Activated CD4-positive, alpha-beta T cell treated with anti-CD3 and anti-CD28 coated beads, Interleukin-2, amount 50 U/mL, for 24 hours (primary cell): ENCODE measurements at places on chromosomes 4 and X.

DNA sequence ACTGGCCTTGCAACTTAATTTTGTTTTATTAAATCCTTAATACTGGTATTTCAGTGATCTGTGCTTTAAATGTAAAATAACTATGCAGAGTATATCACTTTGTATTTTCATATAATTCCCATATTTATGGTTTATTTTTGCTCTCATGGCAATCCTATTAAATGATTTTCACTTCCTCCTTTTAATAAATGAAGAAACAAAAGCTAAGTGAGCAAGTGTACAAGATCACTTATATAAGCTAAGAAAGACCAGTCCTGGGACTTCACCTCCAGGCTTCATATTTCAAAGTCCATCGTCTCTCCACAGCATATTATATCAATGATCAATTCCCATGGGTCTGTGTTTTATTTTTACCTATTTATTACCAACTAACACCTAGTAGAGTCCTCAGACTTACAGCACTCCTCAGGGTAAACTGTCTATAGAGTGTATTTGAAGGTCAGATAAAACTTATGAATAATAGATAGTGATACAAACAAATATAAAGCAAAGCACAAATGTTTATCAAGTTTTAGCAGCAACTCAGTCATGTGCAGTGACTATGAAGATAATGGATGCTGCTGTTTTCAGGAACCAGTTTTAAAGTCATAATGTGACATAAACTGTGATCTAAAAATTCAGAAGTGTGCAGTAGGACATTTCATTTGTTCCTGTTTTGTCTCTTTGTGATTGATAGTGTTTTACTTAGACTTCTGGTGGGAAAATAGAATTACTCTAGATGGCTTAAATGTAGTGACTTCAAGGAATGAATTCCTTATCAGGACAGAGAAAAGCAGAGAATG is 56.8 kb downstream of the ARHGAP24 start:
- no peak for DNase-seq

- no peak for DNase-seq
Observed at GRCh38 chr4:86220121-86220520, 139.7 kb downstream of the MAPK10 start.

- DNase-seq: no peak
Observed at GRCh38 chr4:119110121-119110520, 25.5 kb upstream of the MYOZ2 start.

GRCh38 chr4:184375027-184375426 is 99.3 kb downstream of the IRF2 start:
- DNase-seq: no peak

DNA sequence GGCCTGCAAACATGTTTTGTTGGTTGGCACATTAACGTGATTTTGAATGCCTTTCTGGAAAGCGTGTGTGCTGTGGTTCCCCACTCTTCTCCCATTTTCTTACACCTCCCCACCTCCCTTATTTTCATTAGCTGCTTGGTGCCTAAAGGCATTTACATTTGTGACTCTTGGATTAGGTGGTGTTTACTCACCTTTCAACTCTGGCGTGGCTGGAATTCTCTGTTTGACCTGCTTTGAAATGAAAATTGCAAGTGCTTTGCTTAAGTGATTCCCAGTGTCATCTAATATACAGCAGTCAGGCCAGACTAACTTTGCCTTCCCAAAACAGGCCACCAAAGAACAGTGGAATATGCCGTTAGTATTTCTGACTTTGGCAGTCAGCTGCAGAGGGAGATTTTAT is 80.5 kb downstream of the NHSL2 start:
- DNase-seq: no peak

DNA sequence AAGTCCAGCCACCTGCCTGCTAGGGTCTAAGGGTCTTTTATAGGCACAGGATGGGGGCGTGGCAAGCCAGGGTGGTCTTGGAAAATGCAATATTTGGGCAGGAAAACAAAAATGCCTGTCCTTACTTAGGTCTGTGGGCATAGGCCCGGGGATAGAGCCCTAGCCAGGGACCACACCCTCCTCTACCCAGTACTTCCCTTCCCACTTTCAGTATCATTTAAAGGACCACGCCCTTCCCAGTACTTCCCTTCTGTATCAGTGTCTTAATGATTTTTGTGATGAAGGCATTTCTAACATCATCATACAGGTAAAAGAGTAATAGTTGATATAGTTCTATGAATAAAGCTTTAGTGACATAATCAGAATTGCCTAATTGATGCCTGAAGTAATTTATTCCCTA is 11.4 kb downstream of the BANK1 start:
- DNase-seq: no peak

GRCh38 chr4:38084877-38085711 is 124.9 kb downstream of the PTTG2 start:
- DNase-seq: no peak

GRCh38 chrX:20372533-20372932 is 105.8 kb upstream of the RPS6KA3 start:
- no peak for DNase-seq

GRCh38 chrX:11470250-11470974 is 177.2 kb downstream of the AMELX start:
- DNase-seq: no peak

DNA sequence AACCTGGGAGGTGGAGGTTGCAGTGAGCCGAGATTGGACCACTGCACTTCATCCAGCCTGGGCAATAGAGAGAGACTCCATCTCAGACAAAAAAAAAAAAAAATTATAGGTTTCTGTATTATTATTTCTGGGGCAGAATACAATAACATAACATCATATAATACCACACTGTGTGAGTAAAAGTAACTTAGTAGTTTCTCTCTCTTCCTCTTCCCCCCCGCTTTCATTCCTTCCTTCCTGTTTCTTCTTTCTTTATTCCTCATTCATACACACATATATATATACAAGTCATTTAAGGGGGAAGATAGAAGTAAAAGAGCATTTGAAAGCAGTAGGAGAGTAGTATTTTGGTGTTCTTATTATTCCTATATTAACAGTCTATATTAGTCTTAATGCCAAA is 55.9 kb upstream of the FHDC1 start:
- DNase-seq: no peak

DNA sequence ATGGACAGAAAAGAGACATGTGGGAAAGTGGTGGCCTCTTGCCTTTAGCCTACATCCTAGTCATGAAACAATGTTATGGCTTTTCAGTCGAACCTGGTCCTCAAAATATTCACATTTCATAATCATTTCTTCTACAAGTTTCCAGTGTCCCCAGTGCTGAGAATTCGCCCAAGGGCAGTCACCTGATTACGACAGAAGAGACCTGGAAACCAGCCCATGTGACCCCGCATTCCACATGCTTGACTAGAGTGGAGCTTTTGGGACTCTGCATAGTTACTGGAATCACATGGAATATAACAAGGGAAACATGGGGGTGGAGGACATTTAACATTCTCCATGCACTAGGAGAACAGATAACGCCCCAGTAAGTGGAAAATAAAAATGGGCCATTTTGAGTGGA is 100.1 kb downstream of the PPARGC1A start:
- DNase-seq: no peak

GRCh38 chrX:63475200-63475599 is 124.1 kb upstream of the SPIN4 start:
- DNase-seq: no peak

DNA sequence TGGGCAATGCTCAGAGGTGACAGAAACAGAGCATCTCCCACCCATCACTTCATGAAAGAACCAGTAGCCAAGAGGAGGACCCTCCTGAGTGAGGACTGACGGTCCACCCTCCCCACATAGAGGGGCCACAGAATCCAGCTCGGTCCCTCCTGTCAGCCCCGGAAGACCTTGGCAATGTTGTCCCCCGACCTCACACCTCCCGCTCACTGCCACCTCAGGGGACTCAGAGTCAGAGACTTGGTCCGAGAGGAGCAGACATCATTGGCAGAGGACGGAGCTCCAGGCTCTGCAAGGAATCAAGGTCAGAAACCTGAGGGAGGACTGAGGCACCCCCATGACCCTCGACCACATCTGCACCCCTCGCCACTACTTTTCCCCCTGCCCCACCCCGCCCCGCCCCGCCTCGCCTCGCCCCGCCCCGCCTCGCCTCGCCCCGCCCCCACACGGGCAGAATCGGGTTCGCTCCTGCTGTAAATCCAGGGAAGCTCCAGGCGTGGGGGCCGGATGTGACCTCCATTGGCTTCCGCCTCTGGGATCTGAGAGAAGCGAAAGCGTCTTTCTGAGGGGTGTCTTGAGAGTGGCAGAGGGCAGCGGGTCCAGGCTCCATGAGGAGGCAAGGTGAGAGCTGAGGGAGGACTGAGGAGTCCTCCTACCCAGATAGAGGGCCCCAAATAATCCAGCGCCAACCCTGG is at the start of gene MAGEA11:
Gene MAGEA11, plus strand, starts transcription at position 516 of the 692 bp plus-strand sequence. CDS start 1,100 bp downstream, outside the sequence.
- DNase-seq: no peak

GRCh38 chrX:77436271-77436670 is 10.9 kb upstream of the FGF16 start:
- no peak for DNase-seq

DNA sequence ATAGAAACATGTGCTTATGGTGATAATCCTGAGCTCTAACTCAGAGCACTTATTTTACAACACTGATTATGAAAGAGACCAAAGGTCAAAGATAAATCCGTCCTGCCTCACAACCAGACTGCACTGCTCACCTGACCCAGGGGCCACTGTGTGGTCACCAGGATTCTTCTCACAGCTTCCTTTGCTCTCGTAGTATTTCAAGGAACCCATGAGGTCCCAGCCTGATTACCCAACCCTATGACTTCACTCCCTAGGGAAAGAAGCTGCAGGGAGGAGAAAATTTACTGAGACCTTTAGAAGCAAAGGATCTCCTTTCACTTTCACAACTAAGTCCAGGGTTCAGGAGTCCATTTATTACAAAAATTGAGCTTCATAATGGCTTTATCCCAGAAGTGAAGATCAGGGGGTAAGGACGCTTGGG is 9.6 kb downstream of the SLC25A5 start:
- no peak for DNase-seq

DNA sequence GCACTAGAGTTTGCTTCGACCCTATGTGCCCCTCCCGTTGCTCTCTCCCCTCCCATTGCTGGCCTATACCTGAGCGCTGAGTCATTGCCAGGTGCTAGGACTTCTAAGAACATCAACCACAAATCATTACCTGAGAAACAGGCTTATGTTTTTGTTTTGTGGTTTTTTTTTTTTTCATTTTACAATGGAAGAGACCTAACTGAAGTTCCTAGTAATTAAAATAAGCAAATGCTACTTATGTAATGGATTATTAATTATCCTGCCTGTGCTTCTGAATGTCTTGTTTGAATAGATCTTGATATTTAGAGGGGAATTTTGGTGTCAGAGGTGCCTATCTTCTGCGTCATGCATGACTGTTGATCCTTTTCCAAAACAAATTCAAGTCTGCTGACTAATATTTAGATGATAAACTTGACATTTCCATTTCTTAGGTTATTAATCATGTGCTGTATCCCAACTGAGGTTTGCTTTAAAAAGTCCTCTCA is 275.4 kb upstream of the CPEB2 start:
- DNase-seq: no peak

DNA sequence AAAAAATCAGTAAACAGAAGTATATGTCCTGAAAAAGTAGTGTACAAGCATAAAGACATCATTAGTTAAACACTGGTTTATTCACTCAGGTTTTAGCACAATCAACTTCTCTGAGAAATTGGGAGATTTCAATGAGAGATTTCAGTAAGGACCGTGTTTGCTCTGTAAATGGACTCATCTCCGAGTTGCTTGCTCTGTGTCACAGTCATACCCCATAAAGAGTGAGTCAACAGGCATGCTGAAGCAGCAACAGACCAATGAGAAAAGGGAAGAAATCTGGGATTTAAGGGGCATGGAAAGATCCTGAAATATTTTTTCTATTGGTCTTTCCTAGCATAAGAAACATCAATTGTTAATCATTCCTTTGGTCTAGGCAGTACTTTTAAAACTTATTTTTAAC is 4.7 kb downstream of the GLUD2 start:
- no peak for DNase-seq

DNA sequence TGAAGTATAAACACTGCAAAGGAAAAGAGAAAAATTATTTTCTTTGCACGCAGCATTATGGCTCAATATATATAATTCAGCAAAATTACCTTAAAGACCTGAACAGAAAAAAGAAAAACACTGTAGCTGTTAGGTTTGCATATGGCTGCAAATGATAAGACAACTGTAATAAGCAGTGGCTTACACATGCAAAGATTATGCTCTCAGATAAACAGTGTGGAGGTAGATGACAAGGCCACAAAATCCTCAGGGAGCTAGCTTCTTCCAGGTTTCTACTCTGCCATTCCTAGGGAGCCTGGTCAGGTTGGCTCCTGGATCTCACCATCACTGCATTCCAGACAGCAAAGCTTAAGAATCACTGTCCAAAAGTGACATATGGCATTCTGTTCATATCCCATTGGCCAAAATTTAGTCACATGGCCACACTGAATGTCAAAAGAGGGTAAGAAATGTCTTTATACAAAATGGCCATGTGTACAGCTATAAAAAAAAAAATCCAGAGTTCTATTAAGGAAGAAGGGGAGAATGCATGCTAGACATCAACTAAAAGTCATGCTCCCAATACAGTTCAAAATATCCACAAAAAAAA is 195.2 kb upstream of the SLC7A11 start:
- DNase-seq: no peak

- DNase-seq: no peak
Observed at GRCh38 chrX:63581398-63581797, 203.6 kb downstream of the ARHGEF9 start.

DNA sequence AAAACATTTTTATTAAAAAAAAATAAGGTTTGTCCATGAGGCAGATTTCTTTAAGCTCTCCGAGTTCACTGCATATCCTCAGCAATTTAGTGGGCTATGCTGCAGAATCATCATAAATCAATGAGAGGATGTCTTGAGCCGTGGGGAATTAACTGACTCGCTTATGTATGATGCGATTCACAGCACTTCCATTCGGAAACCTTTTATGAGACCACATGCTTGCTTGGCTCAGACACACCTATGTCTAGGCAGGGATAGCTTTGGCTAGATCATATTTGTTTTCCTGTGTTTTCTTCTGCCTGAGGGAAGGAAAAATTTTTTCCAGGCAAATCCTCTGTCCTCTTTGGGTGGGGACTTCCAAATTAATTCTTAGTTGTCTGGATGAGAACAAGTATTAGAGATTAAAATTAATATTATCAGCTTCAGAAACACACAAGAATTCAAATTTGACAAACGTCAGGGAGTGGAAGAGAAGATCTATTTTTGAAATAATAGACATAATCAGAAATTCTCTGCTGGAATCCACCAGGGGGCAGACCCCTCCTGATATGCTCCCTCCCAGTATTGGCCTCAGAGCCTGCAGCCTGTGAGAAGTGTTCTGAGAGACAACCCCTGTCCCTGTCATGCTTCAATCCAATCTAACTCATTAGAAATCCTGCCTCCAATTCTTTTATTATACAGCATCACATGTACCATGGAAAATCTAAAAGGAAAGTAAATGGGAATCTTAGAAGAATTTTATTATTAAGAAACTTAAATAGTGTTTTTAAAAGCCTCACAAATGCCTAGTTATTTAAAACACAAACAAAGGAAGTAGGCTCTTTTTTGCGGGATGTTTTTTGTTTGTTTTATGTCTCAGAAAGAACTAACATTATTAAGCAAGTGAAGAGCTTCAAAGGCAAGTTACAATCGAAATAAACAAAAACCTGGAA is 345.1 kb upstream of the TACR3 start:
- DNase-seq: no peak

- DNase-seq: no peak
Observed at GRCh38 chrX:48532161-48532560, 7.4 kb upstream of the TBC1D25 start.
